ENCODE measurements at places on chromosomes 1 and 21.
A peak's percentile ranks its signal among the peaks of the same experiment; 100 is the strongest.

DNA sequence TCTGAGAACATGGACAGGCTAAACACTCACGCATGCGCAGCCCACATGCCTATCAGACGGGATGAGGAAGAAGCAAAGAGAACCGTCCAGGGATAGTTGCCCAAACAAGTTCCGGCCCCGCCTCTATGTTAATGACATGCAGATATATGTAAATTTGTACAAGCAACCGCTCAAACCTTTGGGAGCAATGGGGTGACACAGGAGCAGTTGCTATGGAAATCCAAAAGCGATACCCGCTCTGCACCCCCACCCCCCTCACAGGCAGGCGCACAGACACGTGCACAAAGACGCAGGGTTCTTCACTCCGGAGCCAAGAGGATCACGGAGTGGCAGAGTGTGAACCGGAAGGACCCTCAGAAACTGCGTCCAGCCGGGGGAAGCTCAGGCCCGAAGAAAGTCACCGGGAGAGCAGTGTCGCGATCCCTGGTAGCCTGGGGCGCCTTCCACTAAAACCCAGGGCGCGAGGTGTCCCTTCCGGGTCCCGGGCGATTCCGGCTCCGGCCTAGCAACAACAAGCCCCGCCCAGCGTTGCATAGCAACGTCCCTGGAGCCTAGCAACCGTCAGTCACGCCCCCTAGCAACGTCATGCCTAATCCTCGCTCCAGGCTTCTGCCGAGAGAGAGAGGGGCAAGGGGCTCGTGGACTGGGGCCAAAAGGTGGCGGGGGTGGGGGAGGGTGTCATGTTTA is 24.1 kb upstream of the ADGRB2 start:
- peak; percentile 76 for DNase-seq

DNA sequence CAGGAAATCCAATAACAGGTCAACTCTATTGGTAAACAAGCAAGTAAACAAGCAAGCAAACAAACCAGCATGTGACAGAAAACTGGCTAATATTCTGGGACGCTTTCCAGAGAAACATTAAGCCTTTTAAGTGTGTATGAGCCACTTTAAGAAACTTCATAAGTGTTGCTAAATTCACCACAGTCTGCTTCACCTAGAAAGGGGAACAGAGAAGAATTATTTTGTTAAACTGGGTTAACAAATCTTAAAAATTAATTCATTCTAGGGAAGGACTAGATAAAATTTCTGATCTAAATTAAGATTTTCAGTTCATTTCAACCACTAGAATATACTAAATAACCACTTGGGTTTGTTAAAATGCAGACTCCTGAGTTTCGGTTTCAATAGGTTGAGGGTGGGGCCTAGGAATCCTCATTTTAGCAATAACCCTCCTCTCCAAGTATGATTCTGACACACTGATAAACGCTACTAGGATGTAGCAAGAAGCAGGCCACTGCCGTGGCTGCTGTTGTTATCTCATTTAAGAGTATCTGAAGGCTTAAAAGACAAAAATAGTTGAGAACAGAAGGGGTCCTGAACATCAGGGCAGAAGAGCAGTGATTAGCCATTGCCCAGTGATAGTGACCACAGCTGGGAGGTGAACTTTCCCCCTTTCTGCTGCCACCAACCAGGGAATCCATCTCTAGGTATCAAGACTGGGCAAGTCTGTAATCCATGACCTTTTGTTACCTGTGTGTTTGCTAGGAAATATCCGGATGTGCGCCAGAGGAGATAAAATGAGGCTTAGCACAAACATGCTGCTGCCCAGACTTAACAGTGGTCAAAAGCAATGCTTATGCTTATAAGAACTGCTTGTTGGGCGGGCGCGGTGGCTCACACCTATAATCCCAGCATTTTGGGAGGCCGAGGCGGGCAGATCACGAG is 11.2 kb downstream of the CREG1 start:
- no peak for DNase-seq

DNA sequence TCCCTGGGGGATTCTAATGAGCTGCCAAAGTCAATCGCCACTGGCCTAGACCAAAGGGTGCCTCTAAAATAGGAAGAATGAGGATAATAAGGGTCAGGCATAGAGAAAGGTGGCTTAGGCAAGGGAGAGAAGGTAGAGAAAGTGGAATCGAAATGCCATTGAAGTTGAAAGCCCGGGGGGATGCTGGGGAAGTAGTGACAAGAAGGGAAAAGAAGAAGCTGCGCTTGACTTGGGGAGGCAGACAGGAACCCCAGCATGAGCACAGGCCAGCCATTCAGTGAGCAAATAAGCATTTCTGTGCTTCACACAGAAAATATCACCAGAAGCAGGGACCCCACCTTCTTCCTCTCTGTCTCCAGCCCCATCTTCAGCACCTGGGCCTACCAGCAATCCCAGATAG is 1.5 kb downstream of the CD2 start:
- no peak for DNase-seq

- DNase-seq, result no peak
Observed at GRCh38 chr1:234734869-234735268, 124.9 kb upstream of the IRF2BP2 start.

DNA sequence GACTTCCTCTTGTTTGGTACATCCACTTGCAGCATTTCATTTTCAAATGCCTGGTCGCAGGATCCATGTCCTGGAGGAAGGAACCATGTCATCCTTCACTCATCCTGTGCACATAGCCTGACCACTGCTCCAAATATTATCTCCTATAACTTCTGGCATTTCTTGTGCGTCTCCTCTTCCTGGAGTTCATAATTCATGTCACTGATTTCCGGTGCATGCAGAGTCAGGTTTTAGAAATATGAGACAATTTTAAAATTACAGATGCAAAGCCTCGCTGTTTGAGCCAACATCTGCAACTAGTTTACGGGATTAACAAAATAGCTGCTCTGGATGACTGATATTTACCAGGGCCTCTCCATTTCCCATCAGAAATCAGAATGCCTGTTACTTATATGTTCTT is 268.1 kb downstream of the DNM3 start:
- no peak for DNase-seq

- no peak for DNase-seq
Observed at GRCh38 chr1:100322436-100323211, 29.7 kb upstream of the CDC14A start.

- no peak for DNase-seq
Observed at GRCh38 chr1:112614460-112615065, 4.4 kb downstream of the ST7L start.

DNA sequence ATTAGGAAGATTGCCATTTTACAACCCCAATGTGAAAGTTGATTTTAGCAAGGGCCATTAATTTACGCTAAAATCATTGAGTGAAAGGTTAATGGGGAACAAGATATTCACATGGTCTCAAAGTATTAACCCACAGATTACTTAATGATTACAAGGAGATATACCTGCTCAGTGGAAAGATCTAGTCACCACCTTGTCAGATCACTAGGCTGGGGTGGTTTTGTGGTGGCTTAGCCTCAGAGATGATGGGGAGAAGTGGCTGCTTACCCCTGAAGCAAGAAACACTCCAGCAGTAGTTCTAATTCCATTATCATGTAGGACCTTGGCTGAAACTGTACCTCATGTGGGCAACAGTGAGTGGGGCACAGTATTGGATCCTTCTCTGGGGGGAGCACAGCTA is 20.1 kb upstream of the TRIM33 start:
- DNase-seq, result no peak

DNA sequence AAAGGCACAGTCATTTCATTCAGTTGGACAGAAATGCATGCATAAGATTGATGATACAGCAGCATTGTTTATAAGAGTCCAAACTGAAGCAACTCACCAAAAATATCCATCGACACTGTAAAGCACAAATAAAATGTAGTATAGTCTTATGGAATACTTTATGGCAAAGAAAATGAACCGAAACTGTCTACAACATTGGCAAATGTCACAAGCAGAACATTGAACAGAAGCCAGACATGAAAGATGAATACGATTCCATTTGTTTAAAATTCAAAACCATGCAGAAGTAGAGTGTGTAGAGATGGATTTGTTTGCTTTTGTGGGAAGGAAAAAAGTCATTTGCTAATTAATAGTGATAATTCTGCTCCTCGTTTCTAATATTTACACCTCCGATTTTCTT is 7.5 kb upstream of the LEFTY1 start:
- DNase-seq, result no peak

- no peak for DNase-seq
Observed at GRCh38 chr1:186183970-186184628, 191.0 kb downstream of the TPR start.

- DNase-seq, result no peak
Observed at GRCh38 chr1:230243583-230244353, 176.7 kb downstream of the GALNT2 start.

DNA sequence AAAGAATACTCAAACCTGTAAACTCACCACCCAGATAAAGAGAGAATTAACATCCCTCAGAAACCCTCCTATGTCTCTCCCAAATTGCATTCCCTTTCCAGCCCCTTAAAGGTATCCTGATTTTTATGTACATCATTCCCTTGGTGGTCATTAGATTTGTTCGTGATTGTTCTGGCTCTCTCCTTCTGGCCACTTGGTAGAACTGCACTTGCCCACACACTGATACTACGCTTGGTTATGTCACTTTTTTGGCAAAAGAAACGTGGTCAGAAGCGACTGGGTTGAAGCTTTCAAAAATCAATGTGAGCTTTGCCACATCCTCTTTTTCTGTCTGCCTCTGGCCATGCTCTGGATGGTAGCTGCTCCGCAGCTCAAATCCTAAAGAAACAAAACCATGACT is 76.3 kb downstream of the KRTAP19-8 start:
- DNase-seq, result no peak

- no peak for DNase-seq
Observed at GRCh38 chr1:7501084-7501491, 270.0 kb upstream of the VAMP3 start.

GRCh38 chr1:203288400-203288799 is 16.9 kb upstream of the BTG2 start:
- DNase-seq, result no peak

- DNase-seq, result no peak
Observed at GRCh38 chr1:157153746-157154145, 15.6 kb upstream of the ETV3 start.

DNA sequence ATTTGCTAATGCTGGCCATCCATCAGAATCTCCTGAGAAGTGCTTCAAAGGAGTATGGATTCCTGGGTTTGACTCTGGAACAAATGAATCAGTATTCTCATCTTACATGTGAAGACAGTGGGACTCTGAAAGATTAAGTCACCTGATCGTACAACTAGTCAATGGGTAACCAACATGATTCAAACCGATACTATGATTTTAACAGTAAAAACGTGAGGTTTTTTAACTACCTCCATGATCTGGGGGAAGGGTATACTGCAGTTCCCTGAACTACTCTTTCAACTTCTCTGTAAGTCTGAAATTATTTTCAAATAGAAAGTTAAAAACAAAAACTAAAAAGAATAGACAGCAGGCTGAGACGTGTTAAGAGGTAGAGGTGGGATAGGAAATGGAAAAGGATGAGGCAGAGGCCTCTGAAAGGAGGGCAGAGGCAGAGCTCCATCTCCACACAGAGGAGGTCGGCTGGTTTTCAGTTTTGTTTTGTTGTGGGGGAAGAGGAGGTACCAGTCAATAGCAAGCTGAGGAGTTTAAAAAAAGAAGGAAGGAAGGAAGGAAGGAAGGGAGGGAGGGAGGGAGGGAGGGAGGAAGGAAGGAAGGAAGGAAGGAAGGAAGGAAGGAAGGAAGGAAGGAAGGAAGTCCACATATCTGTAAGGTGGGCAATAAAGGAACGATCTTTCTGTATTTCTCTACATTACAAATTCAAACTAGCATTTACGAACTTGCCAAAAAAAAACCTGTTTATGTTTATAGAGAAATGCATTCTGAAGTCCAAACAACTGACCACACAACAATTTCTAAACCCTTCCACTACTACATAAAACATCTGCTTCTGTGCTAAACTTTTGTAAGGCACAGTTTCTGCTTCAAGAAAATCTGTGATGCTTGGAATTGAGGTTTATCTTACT is 213.1 kb downstream of the RERE start:
- no peak for DNase-seq

DNA sequence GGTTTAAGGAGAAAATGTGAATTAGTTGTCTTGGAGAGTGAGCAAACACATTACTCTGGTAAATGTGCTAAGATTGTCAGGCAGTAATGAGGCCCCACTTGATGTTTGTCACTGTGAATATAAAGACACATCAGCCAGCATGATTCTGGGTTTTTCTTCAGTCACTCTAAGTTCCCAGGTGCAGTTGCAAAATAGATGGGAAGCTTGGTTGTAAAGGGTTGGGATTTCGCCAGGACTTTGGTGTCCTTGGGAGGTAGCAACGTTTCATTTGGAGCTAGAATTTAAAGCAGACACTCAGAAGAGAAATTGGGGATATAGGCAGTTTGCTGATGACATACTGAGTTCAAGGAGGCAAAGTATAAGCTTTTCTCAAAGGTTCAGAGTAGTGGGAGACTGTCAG is 154.3 kb downstream of the MAST2 start:
- no peak for DNase-seq

DNA sequence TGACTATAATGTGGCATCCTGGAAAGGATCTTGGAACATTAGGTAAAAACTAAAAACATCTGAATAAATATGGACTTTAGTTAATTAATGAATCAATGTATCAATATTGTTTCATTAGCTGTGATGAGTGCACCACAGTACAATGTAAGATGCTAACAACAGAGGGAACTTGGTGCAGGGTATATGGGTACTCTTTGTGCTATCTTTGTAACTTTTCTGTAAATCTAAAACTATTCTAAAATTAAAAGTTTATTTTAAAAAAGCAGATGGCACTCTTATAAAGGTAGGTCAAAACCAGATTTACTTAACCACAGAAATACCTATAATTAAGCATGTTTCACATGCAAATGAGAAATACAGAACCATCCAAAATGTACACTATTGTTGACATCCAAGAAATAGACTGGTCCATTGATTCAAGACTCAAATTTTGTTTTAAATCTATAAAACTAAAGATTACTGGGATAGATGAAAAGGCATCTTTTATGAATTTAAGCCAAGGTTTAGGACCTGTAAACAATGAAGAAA is 38.4 kb downstream of the ACBD3 start:
- DNase-seq, result no peak

DNA sequence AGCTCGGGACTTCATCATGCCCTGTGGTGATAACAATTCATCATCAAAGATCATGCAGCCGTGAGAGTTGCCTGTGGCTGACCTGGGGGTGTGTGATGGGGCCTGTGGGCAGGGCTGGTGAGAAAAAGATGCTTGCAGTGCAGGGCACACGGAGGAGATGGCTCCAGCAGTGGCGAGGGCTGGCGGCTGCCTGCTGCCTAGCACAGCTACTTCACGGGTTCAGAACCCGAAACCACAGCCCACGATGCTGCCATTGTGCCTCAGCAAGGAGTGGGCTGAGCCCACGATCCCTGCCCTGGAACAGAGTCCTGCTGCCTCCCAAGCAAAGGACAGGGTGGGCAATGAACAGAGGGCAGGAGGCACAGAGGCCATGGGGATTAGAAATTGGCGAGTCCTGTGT is 631 bp upstream of the KRTAP10-9 start:
- no peak for DNase-seq
